ENCODE measurements at places on chromosomes 3 and 15.

DNA sequence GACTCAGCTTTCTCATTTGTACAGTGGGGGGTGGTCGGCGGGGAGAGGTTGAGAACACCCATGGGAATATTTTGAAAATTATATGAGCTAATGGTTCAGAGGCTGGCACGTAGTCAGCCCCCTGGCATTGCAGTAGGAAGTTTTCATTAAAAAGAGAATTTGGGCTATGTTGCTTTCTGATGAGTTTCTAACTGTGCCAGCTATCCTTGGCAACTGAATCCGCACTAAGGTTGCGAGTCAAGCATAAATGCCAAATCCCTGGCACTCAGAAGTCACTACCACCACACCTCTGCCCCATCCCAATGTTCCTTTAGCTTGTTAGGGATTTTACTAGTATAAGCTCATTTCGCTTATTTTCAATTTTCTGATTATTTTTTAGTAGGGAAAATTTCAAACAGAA is 91.6 kb downstream of the DNASE1L3 start:
- no peak for DNase-seq

GRCh38 chr3:197516517-197516889 is 39.3 kb downstream of the BDH1 start:
- peak; percentile 52 for DNase-seq

- no peak for DNase-seq
These were observed 17.0 kb downstream of the SYNM start for GRCh38 chr15:99121691-99122410.

DNA sequence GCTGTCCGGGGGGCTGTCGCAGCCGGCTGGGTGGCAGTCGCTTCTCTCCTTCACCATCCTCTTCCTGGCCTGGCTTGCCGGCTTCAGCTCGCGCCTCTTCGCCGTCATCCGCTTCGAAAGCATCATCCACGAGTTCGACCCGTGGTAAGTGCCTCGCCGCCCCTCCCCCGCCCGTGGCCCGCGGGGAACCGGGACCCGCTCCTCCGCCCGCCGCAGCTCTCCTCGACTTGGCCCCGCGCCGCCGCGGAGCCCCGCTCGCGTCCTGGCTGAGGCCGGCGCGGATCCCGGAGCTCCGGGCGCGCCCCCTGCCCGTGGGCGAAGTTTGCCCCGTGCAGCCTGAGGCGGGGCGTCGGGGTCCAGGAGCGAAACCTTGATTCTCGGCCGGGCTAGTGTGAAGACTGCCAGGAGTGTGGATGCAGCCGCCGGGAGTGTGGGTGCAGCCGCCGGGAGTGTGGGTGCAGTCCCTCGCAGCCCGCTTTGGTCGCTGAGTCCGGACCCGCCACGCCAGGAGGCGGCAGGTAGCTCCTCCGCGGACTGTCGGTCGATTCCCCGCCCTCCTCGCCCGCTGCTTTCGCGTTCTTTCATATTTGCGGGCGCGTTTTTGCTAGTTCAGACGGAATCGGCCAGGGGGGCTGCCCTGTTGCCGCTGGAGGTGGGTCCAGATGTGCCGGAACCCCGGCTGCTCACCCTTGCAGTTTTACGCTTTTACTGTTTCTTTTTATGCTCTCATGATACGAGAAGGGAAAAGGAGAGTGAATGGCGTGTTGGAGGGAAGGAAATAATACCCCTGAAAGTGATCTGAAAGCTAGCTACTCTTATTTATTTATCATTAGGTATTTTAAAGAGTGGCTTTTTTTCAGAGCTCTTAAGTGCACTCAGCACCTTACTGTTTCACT is 692 bp downstream of the STT3B start:
- DNase-seq = peak; percentile 31

DNA sequence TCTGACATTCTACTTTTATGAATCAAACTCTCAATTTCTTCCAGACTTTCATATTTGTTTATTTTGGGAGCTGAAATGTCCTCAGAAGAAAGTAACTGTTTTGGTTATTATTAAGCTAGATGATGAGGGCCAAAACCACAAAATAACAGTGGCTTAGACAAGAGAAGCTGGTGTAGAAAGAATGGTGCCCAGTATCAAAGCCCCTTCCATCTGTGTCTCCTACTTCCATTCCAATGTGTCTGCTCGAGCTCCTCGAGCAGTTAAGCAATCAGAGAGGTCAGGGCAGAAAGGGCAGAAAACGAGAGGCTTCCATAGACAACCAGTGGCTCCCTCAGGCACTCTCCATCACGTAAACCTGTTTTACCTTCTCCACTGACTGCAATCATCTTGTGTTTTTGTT is 59.7 kb upstream of the MAGI1 start:
- DNase-seq = no peak

- DNase-seq = no peak
These were observed 212.5 kb downstream of the FMN1 start for GRCh38 chr15:32982001-32982400.

DNA sequence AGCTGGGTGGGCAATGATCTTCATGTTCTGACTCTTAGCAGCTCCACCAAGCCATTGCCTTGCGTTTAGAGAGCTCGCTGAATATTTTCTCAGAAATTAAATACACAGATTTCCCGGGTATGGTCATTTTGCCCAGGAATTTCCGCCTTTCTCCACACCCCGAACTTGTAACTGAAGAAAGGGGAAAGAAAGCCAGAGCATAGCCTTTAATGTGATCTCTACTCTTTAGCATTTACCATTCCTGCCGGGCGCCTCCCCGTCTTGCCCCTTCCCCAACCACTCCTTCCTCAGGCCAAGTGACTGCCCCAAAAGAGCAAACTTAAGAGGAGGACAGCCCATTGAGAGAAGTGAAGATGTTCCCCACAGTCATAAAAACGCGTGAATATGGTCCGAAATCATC is 53.1 kb downstream of the LMCD1 start:
- DNase-seq = no peak

DNA sequence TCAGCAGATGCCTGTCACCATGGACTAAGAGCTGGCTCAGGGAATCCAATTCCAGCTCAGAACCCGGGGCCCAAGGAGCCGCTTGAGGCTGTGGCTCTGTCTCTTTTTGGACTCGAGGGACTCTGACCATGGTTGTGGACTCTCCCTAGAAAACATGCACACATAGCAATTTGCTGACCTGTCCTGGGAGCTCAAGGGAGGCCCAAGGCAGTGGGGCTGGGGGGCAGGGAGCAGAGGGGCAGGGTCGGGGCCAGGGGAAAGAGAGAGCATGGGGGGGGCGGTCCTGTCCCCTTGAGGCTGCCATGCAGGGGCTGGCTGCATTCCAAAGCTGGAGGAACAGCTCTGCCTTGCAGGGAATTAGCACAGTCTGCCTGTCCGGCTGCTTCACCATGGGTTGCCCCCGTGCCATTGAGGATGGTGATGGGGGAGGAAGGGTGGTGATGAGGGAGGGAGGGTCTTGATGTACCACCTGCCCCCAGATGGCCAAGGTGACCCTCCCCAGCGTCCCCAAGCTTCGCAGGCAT is 190.1 kb downstream of the GOLGA6L6 start:
- DNase-seq = no peak

- no peak for DNase-seq
These were observed 267.0 kb downstream of the ZMAT3 start for GRCh38 chr3:178804606-178805005.

GRCh38 chr3:182384221-182384620 is 409.1 kb upstream of the ATP11B start:
- DNase-seq = no peak

GRCh38 chr3:72533591-72534473 is 314.4 kb downstream of the SHQ1 start:
- no peak for DNase-seq

DNA sequence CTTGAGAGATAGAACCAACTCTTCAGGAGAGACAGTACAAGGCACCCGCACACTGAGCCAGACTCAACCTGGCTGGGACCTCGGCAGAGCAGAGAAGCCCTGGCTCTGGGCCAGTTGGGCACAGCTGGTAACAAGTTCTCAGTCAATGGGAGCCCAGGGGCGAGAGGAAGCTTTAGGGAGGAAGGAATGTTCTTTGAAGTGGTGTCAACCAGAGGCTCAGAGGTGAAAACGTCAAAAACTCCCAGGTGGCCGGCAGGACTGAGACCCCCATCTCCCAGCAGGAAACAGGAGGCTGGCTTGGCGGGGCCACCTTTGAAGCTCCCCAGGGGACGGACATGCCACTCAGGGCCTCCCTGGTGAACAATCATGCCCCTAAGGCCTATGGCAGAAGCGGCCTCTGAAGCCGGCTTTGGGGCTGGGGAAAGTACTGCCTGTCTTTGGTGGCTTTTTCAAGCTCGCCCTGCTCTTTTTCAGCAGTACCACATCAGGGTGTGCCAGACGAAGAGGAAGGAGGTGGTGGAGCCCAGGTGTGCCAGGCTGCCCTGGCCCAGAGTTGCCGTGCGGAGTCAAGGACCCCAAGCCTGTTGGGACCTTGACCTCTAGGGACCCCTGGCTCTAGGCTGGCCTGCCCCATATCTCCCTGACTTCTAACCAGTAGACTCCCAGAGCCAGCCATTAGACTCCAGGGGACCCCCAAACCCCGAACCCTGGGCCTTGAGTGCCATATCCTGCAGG is 16.7 kb upstream of the TBC1D21 start:
- DNase-seq = no peak

- DNase-seq = no peak
These were observed 50.2 kb downstream of the EPHB3 start for GRCh38 chr3:184611607-184612281.

GRCh38 chr3:113441051-113441770 is at the start of gene CFAP44:
Gene CFAP44 (minus strand): TSS chr3:113441493. CDS start chr3:113433664, 7,829 bp downstream.
- DNase-seq = no peak

- no peak for DNase-seq
These were observed 117.3 kb upstream of the NEO1 start for GRCh38 chr15:72934921-72935320.

DNA sequence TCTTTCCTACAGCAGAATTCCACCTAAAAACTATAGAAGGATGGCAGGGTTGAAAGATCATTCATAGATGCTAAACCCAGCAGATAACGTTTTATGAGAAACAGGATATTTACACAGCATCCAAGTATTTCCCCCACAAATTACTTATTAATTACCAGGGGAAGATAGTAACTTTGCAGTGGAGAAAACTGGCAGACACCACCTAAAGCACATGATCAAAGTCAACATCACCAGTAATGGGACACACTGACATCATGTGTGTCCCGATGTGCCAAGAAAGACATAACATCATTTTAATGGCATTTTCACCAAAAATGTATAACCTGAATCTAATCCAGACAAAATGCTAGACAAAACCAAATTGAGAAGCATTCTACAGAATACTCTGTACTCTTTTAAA is 220.4 kb upstream of the THBS1 start:
- no peak for DNase-seq

GRCh38 chr3:160379628-160380214 is 19.3 kb downstream of the IFT80 start:
- DNase-seq = no peak

- DNase-seq = no peak
These were observed 22.5 kb downstream of the DMXL2 start for GRCh38 chr15:51600114-51600513.

- no peak for DNase-seq
These were observed 7.5 kb downstream of the HDGFL3 start for GRCh38 chr15:83200162-83200561.

- no peak for DNase-seq
These were observed 47.2 kb downstream of the CCDC33 start for GRCh38 chr15:74283368-74283767.

DNA sequence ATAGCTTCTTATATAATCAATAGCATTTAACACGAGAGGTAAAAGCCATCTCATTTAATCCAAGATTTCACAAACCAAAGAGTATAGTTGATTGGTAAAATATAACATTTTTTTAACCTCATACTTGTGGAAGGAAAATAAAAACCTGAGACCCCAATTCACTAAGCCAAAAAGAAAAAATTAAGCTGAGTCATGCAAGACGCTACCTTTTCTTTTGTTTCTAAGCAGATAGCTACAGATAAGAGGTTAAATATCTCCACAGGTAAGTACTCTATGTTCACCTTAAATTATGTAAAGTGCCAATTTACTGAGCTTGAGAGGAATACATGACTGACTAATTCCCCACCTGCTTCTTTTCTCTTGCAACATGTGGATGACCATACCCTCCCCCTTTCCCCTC is 656.4 kb downstream of the MECOM start:
- no peak for DNase-seq

DNA sequence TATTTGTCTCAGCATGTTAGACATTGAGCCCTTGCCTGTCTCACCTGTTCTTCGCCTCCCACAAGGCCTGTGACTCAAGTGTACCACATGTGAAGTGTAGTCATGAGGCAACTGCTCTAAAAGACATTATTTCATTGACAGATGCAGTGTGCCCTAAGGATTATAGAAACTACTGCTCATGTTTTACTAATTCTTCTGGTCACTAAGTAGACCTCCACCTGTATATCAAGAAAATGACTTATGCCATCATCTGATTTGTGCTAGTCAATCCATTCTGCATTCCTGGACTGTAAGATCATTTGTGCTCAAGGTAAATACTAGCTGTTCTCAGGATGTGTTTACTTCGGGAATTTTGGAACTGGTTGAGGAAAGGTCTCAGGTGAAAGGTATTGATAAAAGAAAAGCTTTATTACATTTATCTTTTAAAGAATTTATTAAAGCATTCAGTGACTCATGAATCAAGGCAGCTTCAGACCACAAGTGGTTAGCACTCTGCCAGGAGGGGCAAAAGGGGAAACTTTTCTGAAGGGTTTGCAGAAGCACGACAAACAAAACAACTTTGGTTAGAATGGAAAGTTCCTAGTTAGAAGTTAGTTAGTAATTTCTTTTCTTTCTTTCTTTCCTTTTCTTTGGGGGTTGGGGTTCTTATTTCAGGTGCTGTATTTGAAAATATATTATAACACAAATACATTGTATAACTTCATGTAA is 465.3 kb upstream of the CBLB start:
- DNase-seq = peak; percentile 41

- no peak for DNase-seq
These were observed 10.3 kb downstream of the NAALADL2 start for GRCh38 chr3:174869448-174869847.

DNA sequence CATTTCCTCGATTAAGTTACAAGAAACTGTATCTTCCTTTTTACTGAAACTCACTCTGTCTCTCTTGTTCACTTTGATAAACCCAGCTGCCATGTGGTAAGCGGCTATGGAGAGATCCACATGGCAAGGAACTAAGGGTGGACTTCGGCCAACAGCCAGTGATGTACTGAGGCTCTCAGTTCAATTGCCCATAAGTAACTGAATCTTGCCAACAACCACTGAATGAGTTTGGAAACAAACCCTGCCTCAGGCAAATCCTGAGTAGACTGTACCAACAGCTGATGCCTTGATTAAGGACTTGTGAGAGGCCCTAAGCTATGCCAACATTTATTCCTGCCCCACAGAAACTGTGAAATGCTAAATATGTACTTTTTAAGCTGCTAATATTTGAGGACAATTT is 433.5 kb downstream of the PLOD2 start:
- no peak for DNase-seq
